ENCODE measurements at places on chromosomes 11 and 22.

- no peak for DNase-seq
Observed at GRCh38 chr11:101996111-101996510, 51.1 kb upstream of the CFAP300 start.

DNA sequence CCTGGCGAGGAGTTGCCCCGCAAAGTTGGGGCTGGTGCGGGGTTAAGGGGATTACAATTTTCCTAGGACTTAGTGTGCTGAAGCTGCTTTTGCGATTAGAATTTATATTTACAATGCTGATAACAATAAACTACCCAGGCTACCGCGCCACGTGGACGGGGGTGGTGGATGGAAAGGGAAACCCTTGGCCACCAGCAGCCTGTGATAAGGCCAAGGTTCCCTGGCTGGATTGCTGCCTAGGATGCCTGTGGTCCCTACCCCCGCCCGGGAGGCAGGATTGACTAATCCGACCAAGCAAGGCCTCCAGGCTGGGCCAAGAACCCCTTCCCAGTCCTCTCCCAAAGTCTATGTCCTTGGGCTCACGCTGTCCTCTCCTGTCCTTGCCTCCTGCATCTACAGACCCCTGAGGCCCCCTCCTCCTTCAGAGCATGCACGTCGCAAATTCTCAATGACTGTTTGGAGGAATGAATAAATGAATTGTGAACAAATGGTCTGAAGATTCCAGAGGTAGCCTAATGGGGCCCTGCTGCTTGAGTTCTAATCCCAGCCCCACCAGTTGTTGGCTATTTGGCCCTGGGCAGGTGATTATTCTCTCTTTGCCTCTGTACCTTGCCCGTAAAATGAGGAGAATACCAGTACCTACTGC is 7.6 kb upstream of the CHKA start:
- DNase-seq = no peak

DNA sequence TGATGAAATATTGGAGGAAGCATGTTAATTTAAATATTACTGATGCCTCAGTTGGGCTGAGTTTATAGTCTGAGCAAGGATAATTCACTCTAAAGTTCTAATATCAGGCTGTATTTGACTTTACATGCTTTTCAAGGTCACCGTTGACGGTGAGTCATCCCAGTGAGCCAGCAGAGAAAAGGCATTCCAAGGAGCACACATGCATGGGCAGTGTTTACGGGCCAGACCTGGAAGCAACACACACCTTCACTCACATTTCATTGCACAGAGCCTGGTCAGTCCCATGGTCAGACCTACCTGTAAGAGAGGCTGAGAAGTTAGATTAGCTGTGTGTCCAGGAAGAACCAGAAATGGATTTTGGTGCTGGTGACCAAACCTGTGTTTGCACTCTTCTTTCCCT is 53.5 kb downstream of the COMMD9 start:
- DNase-seq = no peak

DNA sequence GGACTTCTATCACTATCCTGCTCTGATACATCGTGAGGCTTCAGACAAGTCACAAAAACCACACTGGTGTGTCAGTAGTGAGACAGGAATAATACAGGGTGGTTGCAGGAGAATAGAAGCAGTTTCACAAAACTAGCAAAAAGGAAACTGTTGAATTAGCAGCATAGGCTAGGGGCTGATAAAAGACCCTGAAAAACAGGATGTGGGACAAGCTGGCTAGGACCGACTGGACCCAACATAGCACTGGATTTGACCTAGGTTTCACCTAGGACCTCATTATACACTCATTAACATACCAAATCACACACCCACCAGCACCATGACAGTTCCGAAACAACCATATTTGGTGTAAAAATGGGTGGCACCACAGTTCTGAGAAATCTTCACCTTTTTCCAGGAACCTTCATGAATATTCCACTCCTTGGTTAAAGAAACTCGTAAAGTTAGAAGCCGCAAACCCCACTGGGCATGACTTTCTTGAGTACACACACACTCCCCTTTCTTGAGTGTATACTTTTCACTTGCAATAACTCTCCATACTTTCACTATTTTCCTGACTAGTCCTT is 76.2 kb downstream of the SLC1A2 start:
- DNase-seq = no peak

GRCh38 chr11:31340903-31341572 is 28.5 kb downstream of the DCDC1 start:
- no peak for DNase-seq

DNA sequence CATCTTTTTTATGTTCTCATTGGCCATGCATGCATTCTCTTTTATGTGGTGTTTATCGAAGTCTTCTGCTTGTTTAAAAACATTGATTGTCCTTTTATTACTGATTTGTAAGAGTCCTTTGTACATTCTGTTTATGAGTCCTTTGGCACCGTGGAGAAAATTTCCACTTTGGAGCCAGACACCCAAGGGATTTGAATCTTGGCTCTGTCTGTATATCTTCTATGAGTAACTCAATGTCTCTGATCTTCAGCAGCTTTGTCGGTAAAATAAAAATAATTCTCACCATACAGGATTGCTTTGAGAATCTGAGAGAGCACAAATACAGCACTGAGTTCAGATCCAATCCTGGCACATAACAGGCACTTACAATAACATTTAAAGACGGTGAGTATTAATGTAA is 12.8 kb upstream of the SORL1 start:
- DNase-seq = no peak

GRCh38 chr11:64103277-64103985 is 62.5 kb downstream of the MACROD1 start:
- DNase-seq = no peak

GRCh38 chr11:69355959-69356702 is 62.2 kb downstream of the MYEOV start:
- no peak for DNase-seq

All from NCI-H1092 (cell line).